ENCODE measurements at places on chromosomes 3 and 15.

DNA sequence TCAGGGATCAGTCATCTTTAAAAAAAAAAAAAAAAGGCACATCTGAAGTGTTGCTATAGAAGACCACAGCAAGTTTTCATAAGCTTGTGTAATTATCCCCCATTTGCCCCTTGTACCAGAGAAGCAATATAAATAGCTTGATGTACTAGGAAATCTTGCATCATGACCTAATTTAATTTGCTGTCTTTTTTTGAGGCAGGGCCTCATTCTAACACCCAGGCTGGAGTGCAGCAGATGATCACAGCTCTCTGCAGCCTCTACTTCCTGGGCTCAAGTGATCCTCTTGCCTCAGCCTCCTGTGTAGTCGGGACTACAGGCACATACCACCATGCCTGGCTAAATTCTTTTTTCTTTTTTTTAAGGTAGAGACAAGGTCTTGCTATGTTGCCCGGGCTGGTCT lies 88.7 kb downstream of the ARIH1 start:
- DNase-seq: no peak

- DNase-seq: no peak
These were observed 4.1 kb downstream of the LRCH3 start for GRCh38 chr3:197795200-197795599.

DNA sequence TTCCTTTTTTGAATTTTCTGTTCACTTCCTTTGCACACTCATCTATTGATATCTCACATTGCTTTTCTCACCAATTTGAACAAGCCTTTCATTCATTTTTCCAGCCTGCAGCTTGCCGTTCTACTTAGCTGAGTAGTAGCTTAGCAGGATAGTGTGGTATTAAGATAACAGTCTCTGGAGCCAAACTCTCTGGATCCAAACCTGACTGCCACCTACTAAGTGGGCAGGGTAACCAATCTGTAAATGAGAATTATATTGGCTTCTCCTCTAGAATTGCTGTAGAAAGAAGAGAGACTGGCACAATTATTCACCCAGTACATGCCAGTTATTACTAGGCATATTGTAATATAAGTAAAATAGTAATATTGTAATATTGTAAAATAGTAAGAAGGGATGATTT lies 40.5 kb downstream of the AQP9 start:
- no peak for DNase-seq

DNA sequence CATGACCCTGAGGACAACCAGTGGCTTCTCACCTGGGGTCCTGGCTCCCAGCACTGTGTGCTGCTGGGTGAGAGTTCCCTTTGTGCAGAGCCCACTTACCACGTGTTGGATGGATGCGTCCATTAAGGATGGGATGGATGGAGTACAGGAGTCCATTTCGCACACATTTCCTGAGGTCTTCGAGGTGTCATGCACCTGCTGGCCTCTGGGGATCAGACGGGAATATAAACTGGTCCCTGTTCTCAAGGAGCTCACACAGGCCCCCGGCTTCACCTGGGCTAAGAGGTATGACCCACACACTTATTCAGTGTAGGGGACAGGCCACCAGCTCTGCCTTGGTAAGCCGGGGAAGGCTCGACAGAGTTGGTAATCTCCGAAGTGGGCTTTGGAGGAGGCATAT lies 39.5 kb downstream of the MAGEF1 start:
- no peak for DNase-seq

GRCh38 chr3:74122281-74122680 lies 492.2 kb downstream of the CNTN3 start:
- no peak for DNase-seq

DNA sequence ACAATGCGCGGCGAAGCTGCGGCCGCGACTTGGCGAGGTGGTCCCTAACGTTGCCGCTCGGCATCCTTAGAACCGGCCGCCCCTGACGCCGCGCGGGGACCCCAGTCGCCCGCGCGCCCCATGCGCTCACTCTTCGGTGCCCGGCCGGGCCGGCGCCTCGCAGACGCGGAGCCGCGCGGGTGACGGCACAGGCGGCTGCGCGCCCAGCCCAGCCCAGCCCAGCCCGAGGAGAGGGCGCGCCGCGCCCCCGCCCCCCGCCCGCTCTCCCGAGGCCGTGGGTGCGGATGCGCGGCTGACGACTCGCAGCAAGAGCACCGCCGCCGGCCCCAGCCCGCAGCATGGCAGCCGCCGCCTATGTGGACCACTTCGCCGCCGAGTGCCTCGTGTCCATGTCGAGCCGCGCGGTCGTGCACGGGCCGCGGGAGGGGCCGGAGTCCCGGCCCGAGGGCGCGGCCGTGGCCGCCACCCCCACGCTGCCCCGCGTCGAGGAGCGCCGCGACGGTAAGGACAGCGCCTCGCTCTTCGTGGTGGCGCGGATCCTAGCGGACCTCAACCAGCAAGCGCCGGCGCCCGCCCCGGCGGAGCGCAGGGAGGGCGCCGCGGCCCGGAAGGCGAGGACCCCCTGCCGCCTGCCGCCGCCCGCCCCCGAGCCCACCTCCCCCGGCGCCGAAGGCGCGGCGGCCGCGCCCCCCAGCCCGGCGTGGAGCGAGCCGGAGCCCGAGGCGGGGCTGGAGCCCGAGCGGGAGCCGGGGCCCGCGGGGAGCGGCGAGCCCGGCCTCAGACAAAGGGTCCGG lies 437 bp downstream of the KLF13 start:
- DNase-seq: no peak

DNA sequence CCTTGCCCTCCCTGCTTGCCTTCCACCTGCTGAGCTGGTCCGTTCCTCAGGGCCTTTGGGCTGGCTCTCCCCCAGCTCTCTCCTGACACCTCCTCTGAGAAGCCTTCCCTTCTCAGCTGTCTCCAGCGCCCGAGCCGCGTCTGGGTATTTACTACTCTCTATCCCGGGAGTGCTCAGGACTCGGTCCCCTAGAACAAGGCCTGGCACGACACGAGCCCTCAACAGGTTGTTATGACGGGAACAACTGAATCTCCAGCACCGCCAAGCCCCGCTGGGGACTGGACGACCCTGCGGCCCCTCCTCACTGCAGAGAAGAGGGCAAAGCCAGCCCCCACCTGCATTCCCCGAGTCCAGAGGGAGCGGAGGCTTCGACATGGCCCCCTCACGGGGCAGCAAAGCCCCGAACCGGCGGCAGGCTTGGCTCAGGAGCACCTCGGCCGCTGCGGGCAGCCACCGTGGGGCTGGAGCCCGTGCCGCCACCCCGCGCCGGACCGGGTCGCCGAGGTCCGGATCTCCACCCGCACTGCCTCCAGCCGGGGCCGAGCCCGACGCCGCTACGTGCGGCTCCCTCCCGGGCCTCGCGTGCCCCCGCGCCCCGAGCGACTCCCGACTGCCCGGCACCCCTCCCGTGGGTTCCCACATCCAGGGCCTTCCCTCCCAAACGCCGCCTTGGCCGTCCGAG lies 792 bp downstream of the TPRA1 start:
- DNase-seq: no peak
